Thoracic aorta endothelial cell (primary cell): ENCODE measurements at places on chromosomes 16 and 17. TPM values are rescaled to one million over a fixed set of nuclear protein-coding genes. Genes with fewer than 3 reads are reported as not detected.

Gene RAB11FIP4
- total RNA-seq: 0.13 and 0.29 TPM in 2 replicates

Gene IL21R
- 0.07 TPM in 1 of 2 replicates, not detected in the other for total RNA-seq

Gene DNAH2
- total RNA-seq: 0.36 TPM in 1 of 2 replicates, not detected in the other

Gene COX6A2
- not detected in 2 replicates for total RNA-seq

Gene NAGS
- total RNA-seq: 1.7 and 4.3 TPM in 2 replicates

Gene WNT3
- 0.93 and 2.6 TPM in 2 replicates for total RNA-seq

Gene CES4A
- total RNA-seq: 0.93 and 1.6 TPM in 2 replicates

Gene STAT3
- total RNA-seq: 153 and 160 TPM in 2 replicates

Gene CTRL
- total RNA-seq: 0.57 TPM in 1 of 2 replicates, not detected in the other

Gene GPRC5C
- total RNA-seq: not detected in 2 replicates

Gene CARD14
- not detected in 2 replicates for total RNA-seq

Gene SCN4A
- total RNA-seq: 0.07 and 0.13 TPM in 2 replicates

Gene NPTX1
- 0.07 TPM in 1 of 2 replicates, not detected in the other for total RNA-seq

Gene DYNC1LI2
- total RNA-seq: 159 and 191 TPM in 2 replicates

Gene MYH11
- total RNA-seq: not detected in 2 replicates

Gene ARSG
- total RNA-seq: 1.2 and 5.3 TPM in 2 replicates

Gene RAC3
- total RNA-seq: 21.4 and 23.1 TPM in 2 replicates
